ENCODE measurements at places on chromosomes 6 and 20. TPM values are rescaled to one million over a fixed set of nuclear protein-coding genes. Genes with fewer than 3 reads are reported as not detected.

- H3K36me3 ChIP-seq = no peaks in the 10 kb centered on the region
- H3K4me1 ChIP-seq = no peaks in the 10 kb centered on the region
- H3K27me3 ChIP-seq = no peaks in the 10 kb centered on the region
- H3K4me3 ChIP-seq = no peak overlapping the region
- no peak overlapping the region for H3K27ac ChIP-seq
Measured at GRCh38 chr6:91088515-91088914, 501.6 kb upstream of the MAP3K7 start.

DNA sequence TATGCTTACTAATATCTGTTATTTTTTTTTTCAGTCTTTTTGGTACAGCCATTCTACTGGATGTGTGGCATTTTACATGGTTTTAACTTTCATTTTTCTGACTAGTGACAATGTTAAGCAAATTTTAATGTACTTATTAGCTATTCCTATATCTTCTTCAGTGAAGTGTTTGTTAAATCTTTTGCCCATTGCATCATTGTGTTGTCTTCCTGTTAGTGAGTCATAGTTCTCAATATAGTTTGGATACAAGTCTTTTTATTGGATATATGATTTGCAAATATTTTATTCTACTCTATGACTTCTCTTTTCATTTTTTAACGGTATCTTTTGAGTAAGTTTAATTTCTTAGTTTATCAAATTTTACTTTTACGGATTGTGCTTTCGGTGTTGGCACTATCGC, 519.4 kb downstream of the CDKAL1 start:
- no peak for DNase-seq
- H3K4me3 ChIP-seq = no peak overlapping the region
- no peaks in the 10 kb centered on the region for H3K4me1 ChIP-seq
- no peak overlapping the region for H3K27ac ChIP-seq

GRCh38 chr6:53912661-53913060, 117.9 kb downstream of the LRRC1 start:
- H3K4me3 ChIP-seq = no peak overlapping the region
- DNase-seq = no peak
- no peak overlapping the region for H3K27ac ChIP-seq
- no peaks in the 10 kb centered on the region for H3K36me3 ChIP-seq

DNA sequence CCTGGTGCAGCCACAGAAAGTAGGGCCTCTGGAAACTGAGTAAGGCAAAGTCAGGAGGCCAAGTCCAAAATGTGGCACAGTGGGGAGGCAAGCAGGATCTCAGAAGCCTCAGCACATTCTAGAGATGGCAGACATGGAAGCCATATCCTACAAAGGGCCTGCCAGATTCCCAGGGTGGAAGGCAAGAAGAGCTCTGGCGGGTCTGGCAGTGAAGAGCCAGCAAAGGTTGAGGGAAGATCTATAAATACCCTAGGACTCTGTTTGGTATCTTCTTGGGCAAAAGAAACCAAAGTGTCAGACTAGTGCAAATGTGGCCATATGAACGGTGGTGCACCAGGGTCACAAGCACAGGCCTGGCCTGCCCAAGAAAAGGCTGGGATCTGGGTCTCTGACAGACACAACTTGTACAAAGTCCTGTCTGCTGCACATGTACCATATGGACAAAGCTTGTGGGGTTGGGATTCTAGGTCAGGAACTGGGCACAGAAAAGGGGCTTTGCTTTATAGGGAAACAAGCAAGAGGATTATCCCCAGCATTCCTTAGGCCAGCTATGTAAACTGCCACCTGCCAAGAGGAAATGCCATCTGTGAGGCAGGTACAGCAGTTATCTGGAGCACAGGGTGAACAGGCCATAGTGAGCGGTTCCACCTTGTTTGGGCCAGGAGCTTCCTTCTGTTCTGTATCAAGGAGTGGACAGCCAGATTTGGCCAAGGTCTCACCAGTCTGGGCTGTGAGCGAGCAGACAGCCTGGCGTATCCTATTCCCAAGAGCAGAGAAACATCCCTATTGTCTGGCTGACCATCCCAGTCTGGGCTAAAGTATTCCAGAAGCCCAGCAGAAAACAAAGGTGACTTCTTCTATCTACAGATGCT, 36.3 kb upstream of the SLC4A11 start:
- no peaks in the 10 kb centered on the region for H3K4me1 ChIP-seq
- no peak for DNase-seq
- H3K36me3 ChIP-seq = peaks cover 86% of the 10 kb centered on the region
- H3K4me3 ChIP-seq = no peak overlapping the region

GRCh38 chr6:38011937-38012336, 192.4 kb downstream of the ZFAND3 start:
- no peaks in the 10 kb centered on the region for H3K27me3 ChIP-seq
- no peaks in the 10 kb centered on the region for H3K36me3 ChIP-seq
- DNase-seq = no peak
- no peak overlapping the region for H3K4me3 ChIP-seq
- peaks cover 9% of the 10 kb centered on the region for H3K4me1 ChIP-seq

DNA sequence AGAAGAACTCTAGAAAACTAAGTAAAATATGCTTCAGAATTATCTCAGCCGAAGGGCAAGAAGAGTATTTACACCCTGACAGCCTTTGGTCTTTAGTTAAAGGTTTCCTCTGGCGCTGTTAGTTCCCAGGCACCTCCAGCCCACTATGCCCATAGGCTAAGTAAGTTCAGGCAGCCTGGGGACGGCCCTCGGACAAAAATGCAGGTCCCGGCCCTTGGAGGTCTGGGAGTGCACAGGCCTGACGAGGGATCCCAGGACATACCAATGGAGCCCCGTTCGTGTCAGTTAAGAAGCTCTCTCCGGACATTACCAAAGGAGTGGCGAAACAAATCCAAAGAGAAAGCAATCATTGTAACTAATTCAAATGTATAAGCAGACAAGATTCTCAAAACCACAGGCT, 311.8 kb downstream of the CD83 start:
- H3K4me1 ChIP-seq = no peaks in the 10 kb centered on the region
- DNase-seq = no peak
- no peaks in the 10 kb centered on the region for H3K36me3 ChIP-seq

GRCh38 chr6:30885481-30885998, 1.2 kb downstream of the DDR1 start:
- peak overlapping the region; percentile 88 for H3K4me3 ChIP-seq
- no peaks in the 10 kb centered on the region for H3K27me3 ChIP-seq
- H3K27ac ChIP-seq = peak overlapping the region; percentile 88
- H3K36me3 ChIP-seq = peaks cover 5% of the 10 kb centered on the region
- DNase-seq = no peak
- no peaks in the 10 kb centered on the region for H3K4me1 ChIP-seq

GRCh38 chr6:126134491-126134890, 148.2 kb downstream of the TRMT11 start:
- H3K4me3 ChIP-seq = no peak overlapping the region
- DNase-seq = no peak
- H3K36me3 ChIP-seq = no peaks in the 10 kb centered on the region
- no peaks in the 10 kb centered on the region for H3K27me3 ChIP-seq
- H3K4me1 ChIP-seq = no peaks in the 10 kb centered on the region
- H3K27ac ChIP-seq = no peak overlapping the region

DNA sequence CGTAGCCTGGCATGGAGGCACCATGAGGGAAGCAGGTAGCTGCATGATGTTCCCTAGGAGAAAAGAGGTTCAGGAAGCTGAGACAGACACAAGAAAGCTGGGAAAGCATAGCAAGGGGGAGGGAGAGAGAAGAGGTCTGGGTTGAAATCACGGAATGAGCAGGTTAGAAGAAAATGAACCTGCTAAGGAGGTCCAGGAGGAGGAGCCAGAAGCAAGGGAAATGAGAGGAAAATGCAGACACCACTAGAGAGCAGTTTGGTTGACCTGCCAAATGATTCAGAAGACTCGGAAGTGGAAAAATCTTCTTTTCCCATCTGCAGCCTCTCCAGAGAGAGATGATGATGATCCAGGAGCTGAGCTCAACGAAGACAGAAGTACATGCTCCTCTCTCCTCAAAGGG, 70.9 kb downstream of the VIP start:
- no peaks in the 10 kb centered on the region for H3K4me1 ChIP-seq
- H3K27ac ChIP-seq = no peak overlapping the region
- no peaks in the 10 kb centered on the region for H3K36me3 ChIP-seq
- no peak for DNase-seq
- H3K4me3 ChIP-seq = no peak overlapping the region
- H3K27me3 ChIP-seq = no peaks in the 10 kb centered on the region

DNA sequence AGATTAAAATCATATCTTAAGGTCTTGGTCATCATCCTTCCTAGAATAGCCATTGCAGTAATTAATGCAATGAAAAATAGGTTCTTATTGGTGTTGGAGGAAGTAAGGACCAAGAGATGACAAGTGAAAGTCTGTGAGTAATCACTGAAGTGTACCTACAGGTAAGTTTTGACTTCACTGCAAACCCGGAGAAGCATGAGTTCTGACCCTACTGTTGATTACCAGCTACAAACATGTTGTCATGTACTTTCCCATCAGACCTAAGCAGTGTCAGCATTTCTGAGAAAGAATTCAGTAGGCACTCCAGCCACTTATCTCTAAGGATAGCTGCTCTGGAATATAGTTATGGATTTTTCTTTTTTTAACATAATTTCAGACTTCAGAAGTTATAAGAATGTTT, 280.9 kb downstream of the ZFAND3 start:
- no peak overlapping the region for H3K27ac ChIP-seq
- H3K4me3 ChIP-seq = no peak overlapping the region
- H3K36me3 ChIP-seq = no peaks in the 10 kb centered on the region
- DNase-seq = no peak
- H3K4me1 ChIP-seq = no peaks in the 10 kb centered on the region
- H3K27me3 ChIP-seq = no peaks in the 10 kb centered on the region

- no peaks in the 10 kb centered on the region for H3K36me3 ChIP-seq
- no peaks in the 10 kb centered on the region for H3K27me3 ChIP-seq
- H3K27ac ChIP-seq = no peak overlapping the region
Measured at GRCh38 chr6:139927236-139927635, 552.8 kb upstream of the CITED2 start.

GRCh38 chr20:63752411-63753101, 13.0 kb downstream of the SLC2A4RG start:
- H3K36me3 ChIP-seq = peaks cover 11% of the 10 kb centered on the region
- DNase-seq = no peak
- no peak overlapping the region for H3K27ac ChIP-seq
- no peaks in the 10 kb centered on the region for H3K27me3 ChIP-seq

- no peak overlapping the region for H3K27ac ChIP-seq
- no peaks in the 10 kb centered on the region for H3K4me1 ChIP-seq
- no peak for DNase-seq
- H3K4me3 ChIP-seq = no peak overlapping the region
- H3K27me3 ChIP-seq = no peaks in the 10 kb centered on the region
Measured at GRCh38 chr6:31717499-31718222, 2.5 kb downstream of the LY6G6D start.

- H3K4me1 ChIP-seq = peaks cover 47% of the 10 kb centered on the region
- H3K4me3 ChIP-seq = no peak overlapping the region
- no peaks in the 10 kb centered on the region for H3K27me3 ChIP-seq
- no peak for DNase-seq
Measured at GRCh38 chr6:16514249-16514648, 247.0 kb downstream of the ATXN1 start.

DNA sequence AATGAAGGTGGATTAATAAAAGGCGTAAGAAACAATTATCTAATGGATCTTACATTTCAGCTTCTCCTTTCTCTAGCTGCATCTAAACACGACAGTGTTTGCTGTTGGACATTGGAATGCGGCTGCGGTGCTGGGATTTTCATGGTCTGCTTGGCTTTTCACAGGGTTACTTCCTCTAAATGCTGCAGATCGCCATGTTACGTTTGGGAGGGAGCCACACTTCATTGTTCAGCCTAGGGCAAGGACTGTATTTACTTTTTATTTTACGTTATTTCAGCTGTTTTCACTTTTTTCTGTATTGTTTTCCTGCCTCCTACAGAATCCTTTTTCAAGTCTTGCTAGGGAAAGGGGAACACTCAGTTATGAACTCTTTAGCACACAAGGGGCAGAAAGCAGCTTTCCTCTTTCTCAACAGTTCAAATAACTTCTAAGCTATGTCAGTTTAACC, 97.9 kb upstream of the MTHFD1L start:
- H3K36me3 ChIP-seq = no peaks in the 10 kb centered on the region
- H3K4me3 ChIP-seq = no peak overlapping the region

DNA sequence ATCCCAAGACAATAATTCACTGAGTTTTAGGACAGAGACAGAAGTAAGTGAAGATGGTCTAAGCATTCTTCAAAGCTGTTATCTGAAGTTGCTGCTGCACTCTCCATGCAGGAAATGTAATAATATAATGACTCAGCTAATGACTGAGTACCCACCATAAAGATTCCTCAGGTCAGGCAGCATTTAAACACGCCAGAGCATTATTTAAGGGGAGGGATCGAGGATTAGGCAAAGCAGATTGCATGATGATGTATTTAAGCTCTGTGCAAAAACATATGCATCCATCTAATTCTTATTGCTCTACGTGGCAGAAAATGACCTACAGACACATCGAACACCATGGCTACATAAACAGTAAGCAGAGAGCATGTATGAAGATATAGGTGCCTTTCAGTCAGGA, 216.4 kb downstream of the UNC5CL start:
- H3K27me3 ChIP-seq = no peaks in the 10 kb centered on the region
- H3K4me1 ChIP-seq = no peaks in the 10 kb centered on the region
- no peak overlapping the region for H3K27ac ChIP-seq
- no peaks in the 10 kb centered on the region for H3K36me3 ChIP-seq
- H3K4me3 ChIP-seq = no peak overlapping the region

GRCh38 chr6:49826743-49827406, 39.5 kb downstream of the CRISP1 start:
- DNase-seq = no peak
- H3K27me3 ChIP-seq = no peaks in the 10 kb centered on the region
- H3K27ac ChIP-seq = no peak overlapping the region
- no peak overlapping the region for H3K4me3 ChIP-seq

DNA sequence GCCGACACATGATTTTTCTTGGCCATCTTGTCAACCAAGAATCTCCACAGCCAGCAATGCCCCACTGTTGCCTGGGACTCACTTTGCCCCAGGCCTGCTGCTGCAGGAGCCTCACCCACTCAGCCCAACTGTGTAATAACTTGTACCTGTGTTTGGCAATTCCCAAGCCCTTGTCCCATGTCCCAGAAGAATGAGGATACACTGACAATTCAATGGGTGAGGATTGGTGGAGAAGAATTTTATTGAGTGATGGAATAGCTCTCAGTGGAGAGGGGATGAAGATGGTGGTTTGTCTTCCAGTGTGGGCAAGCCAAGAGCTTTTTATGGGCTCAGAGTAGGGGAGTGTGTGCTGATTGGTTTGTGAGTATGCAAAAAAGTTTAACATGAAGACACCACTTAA, 861.9 kb downstream of the TFAP2A start:
- no peak overlapping the region for H3K4me3 ChIP-seq
- no peaks in the 10 kb centered on the region for H3K36me3 ChIP-seq
- H3K4me1 ChIP-seq = no peaks in the 10 kb centered on the region
- no peak for DNase-seq

The SH3BGRL2 gene
- total RNA-seq = 15.5 TPM

The BPIFA1 gene
- not detected for total RNA-seq

The DTD1 gene
- total RNA-seq = 15.5 TPM

The CST5 gene
- total RNA-seq = not detected

The KHDC1L gene
- not detected for total RNA-seq

The CTNNBL1 gene
- 39.9 TPM for total RNA-seq

The CNKSR3 gene
- total RNA-seq = 11.5 TPM

The MOG gene
- 2.4 TPM for total RNA-seq

The IL17F gene
- not detected for total RNA-seq

The C20orf202 gene
- not detected for total RNA-seq

The APOM gene
- 1.2 TPM for total RNA-seq

The TSBP1 gene
- total RNA-seq = not detected

The ZBTB46 gene
- total RNA-seq = 17.8 TPM
